ENCODE measurements at places on chromosomes 1 and 21.
A peak's percentile ranks its signal among the peaks of the same experiment; 100 is the strongest.

DNA sequence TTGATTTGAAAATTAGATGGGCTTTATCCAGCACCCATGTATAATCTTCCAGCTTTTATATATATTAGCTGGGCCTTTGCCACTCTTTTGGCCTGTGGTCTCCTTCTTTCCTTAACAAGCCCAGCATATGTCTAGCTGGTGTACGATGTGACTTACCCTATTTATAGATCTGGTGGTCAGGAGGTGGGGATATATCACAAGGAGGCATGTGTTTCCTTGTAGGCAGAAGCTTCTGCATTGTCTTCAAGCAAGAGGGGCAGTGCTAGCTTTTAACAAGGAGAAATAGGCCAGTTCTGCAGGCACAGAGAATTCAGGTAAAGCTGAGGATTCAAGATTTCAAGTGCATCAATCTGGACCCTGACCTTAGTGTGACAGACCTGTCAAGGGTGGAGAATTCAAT lies 38.0 kb upstream of the DNASE2B start:
- no peak for DNase-seq

GRCh38 chr1:9888886-9889285 lies 21.2 kb downstream of the CTNNBIP1 start:
- no peak for DNase-seq

DNA sequence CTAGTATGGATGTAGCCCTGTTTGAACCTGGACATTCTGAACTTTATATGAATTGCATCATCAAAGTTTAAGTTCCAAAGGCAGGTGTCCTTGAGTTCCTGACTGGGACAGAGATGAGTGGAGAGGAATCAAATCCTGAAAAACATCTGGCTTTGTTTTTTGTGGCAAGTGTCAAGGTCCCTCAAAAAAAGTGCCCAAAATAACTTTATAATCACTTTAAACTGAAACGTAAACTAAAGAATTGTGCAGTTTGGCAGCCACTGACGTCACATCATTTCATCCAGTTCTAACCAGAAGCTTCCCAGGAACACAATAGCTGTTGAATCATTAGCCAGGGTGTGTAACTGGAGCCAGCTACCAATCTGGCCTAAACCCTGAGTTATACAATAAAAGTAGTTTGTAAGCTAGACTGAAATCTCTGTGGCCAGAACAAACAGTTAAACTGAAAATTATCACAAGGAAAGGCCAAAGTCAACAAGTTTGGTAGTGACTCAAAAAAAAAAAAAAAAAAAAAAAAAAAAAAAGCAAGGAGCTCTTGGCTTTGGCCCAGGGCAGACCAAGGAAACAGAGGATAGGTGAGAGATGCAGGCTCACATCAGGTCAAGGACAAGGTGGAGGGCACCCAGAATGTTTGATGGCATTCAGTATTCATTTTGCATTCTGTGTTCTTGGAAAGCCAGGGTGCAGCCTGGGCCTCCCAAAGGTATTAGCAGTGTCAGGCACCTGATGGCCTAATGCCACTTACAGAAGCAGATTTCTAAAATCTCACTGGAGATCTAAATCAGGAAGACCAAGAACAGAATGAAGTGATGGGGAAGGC lies 74.3 kb downstream of the TNFSF18 start:
- peak; percentile 92 for DNase-seq

DNA sequence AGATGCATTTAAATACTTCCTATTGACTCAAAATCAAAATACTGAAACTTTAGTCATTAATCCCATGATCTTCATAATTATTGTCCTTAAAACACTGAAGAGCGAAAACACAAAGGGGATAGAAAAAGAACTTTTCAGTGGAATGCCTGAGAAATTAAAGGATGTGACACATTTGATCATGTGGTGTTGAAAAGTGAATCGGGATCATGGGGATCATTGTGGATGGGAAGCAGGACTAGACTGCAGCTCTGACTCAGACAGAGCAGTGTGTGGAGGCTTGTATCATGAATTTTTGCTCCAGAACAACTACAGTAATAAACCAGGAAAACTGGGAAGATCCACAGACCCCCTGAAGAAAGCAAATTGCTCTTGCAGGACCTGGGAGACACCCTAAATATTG lies 161.1 kb upstream of the CXADR start:
- no peak for DNase-seq

DNA sequence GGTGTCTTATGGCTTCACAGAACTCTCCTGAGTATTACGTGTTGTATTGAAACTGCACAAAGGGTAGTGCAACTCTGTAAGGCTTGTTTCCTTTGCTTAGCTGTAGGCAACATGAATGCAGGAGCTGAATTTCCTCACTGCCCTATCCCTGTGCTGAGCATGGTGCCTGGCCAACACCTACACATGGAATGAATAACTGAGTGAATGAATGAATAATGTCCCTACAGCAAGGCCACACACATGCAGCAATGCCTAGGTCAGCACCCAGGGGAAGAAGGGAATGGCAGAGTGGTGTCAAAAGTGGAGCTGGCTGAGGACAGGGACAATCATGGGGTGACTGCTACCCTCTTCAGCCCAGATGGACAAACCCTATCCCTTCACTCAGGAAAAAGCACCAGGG lies 655.9 kb downstream of the PTPRU start:
- no peak for DNase-seq

DNA sequence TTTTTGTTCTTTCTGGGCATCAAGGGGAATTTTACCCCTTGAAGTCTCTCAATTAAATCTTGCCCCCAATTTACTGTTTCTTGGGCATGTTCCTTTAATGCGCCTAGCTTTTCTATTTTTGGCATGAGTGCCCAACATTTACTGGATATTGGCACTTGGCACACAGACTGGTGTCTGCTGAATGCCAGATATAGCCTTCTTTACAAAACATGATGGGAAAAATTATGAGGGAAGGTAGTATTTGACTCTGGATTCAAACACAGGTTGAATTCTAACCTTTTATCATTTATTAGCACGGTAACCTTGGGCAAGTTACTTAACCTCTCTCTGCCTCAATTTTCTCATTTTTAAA lies 88.3 kb upstream of the GPR52 start:
- no peak for DNase-seq

DNA sequence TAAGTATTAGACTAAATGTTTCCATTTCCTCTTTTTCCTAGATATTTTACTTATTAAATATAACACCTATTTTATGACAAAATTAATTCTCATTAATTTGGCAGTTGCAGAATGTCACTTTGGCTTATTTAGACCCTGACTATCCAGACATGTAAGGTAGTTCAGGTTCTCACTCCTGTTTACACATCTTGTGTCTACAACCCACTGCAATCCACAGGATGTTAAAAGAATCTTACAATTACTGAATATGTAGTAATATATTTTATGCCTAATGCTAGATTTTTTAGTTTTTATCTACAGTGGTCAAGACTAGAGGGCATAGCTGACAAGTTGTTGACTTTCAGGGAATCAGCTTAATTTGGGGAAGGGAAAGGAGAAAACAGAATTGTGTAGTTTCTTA lies 346.7 kb downstream of the USP25 start:
- DNase-seq: no peak

- DNase-seq: no peak
Observed at GRCh38 chr1:6880951-6881690, 95.9 kb downstream of the CAMTA1 start.

GRCh38 chr1:152052606-152053005 lies 15.8 kb upstream of the S100A11 start:
- peak; percentile 84 for DNase-seq

GRCh38 chr1:220511785-220512184 lies 16.2 kb upstream of the MARK1 start:
- peak; percentile 7 for DNase-seq

Data from GM23248 (cell line).